Stimulated activated CD8-positive, alpha-beta memory T cell treated with anti-CD3 and anti-CD28 coated beads, Interleukin-7, amount 100 ng/mL, for 1 hour (primary cell): ENCODE measurements at places on chromosomes 2 and 18.

- no peak for DNase-seq
Observed at GRCh38 chr18:3115447-3116030, 102.6 kb upstream of the LPIN2 start.

GRCh38 chr2:109423556-109424359, 190.0 kb downstream of the SEPTIN10 start:
- DNase-seq: no peak

DNA sequence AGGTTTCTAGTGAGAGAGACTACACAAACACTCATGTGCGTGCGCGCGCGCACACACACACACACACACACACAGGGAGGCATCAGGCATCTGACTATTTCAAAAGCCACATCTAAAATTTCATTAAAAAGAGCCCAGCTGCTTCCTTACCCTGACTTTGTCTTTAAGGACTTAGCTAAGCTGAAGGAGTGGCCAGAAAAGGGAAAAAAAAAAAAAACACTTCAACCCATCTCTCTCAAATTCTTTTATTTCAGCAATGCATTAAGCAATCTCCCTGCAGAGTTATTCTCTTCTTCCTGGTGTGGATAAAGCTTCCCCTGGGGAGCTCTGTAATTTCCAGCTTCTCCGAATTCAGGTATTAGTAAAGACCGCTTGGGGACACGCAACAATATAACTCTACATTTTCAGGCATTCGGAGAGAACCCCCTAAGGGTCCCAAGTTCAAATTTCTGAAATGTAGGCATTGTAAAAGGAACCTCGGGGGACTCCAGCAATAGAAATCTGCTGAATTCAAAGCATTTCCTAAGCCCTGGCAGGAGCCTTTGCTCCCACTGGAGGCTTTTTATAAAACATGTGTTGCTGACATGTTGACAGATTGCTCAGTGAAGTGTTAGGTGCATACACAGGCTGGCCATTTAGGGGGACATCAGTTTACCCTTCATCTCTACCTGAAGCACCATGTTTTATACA, 67.0 kb downstream of the ZNF521 start:
- no peak for DNase-seq

DNA sequence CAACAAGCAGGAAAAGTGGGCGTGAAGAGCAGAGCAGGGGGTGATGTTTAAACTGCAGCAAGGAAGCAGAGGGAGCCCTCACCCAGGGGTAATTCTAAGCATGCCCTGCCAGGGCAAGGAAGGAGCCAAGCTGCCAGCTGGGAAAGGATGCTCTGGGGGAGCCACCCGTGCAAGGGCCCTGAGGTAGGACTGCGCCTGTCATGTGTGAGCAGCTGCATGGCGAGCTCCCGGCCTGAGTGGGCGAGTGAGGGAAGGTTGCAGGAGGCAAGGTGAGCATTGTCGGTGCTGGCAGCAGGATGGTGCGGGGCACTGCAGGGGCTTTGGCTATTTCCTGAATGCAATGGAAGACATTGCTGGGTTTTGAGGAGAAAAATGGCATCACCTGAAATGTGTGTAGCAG, 107.2 kb downstream of the COPS8 start:
- no peak for DNase-seq

GRCh38 chr2:217316743-217317142, 456.9 kb upstream of the TNP1 start:
- no peak for DNase-seq

DNA sequence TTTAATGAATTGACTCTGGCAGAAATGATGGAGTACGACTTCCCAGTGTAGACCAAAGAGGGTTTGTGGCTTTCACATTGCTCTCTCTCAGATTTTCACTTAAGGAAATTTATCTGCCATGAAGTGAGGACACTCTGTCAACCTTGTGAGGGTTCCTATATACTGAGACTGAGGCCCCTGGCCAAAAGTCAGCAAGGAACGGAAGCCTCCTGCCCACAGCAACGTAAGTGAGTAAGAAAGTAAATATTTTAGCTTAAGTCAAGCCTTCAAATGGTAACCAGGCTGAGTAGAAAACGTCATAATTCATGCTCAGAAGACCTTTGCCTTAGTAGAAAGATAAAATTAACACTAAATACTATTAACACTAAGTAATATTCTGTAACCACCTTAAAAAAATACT, 1080.5 kb upstream of the ACVR2A start:
- no peak for DNase-seq

GRCh38 chr2:206718296-206718695, at the start of gene DYTN:
Gene DYTN (minus strand): TSS chr2:206718396. CDS start chr2:206718279, 117 bp downstream.
- no peak for DNase-seq

- no peak for DNase-seq
Observed at GRCh38 chr18:68499141-68499540, 215.8 kb downstream of the TMX3 start.

DNA sequence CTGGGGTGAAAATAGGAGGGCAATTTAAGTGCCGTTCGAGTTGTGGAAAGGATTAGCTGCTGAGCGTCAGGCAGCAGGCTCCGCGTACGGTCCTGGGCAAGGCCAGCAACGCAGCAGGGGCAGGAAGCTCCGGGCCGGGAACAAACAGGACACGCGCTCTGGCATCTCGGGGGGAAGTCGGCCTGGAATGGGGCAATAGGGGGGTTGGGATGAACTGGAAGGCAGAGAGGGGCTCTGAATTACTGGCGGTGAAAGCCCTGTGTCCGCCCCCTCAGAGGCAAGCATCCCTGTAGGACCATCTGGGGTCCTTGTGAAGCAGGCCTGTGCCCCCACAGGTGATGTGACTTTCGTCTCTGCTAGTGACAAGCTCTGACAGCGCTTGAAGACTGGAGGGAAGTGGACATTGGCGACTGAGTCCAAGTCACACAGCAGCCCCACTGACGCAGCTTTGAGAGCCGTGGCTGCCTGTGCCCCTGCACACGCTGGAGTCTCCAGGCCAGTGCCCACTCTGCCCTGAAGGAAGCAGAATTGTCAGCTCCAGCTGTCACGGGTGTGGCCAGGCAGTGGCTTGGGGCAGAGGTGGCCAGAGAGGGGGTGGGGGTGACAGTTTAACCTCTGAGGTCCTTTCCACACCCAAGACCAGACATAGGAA, 22.3 kb downstream of the GPR35 start:
- DNase-seq: no peak

- no peak for DNase-seq
Observed at GRCh38 chr2:144084114-144084661, 435.7 kb downstream of the ZEB2 start.

GRCh38 chr2:25304321-25304720, 37.4 kb downstream of the DNMT3A start:
- no peak for DNase-seq

- no peak for DNase-seq
Observed at GRCh38 chr2:196268025-196268424, 96.6 kb upstream of the STK17B start.

DNA sequence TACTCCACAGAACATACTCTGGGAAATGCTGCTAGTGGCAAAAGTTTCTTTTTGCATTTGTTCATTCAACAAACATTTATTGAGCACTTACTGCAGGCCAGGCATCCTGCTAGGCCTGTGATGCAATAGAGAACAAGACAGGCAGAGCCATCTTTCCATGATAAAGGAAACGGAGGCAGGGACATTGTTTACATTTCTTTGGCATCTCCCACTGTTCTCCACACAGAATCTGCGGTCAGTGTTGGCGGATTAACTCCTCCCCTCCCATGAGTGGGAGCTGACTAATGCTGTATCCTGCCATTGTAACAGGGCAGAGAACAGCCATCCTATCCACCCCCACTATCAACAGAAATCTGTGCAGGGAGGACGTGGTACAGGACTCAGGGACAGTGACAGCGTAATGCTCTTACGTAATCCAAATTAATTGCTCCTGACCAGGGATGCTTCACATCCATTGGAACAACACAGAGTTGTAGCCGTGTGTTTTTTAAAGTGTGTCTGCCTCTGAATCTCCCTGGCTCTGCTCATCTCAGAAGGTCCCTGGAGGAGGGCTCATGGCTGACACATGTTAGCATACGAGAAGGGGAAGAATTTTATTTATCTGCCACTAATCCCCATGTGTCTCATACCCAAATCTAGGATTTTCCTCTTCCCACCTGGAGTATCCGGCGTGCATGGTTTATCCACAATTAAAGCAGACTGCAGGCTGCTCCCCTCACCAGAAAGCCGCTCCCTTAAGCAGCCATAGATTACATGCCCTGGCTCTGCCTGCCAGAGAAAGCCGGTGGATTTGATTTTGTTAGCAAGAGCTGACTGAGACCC, 32.3 kb downstream of the STEAP3 start:
- no peak for DNase-seq

- DNase-seq: no peak
Observed at GRCh38 chr2:224716201-224716600, at the start of gene CCDC195. Gene CCDC195 (minus strand): TSS chr2:224716365. CDS start chr2:224716365, 0 bp downstream.

GRCh38 chr2:108619925-108620620, 85.8 kb downstream of the LIMS1 start:
- no peak for DNase-seq

DNA sequence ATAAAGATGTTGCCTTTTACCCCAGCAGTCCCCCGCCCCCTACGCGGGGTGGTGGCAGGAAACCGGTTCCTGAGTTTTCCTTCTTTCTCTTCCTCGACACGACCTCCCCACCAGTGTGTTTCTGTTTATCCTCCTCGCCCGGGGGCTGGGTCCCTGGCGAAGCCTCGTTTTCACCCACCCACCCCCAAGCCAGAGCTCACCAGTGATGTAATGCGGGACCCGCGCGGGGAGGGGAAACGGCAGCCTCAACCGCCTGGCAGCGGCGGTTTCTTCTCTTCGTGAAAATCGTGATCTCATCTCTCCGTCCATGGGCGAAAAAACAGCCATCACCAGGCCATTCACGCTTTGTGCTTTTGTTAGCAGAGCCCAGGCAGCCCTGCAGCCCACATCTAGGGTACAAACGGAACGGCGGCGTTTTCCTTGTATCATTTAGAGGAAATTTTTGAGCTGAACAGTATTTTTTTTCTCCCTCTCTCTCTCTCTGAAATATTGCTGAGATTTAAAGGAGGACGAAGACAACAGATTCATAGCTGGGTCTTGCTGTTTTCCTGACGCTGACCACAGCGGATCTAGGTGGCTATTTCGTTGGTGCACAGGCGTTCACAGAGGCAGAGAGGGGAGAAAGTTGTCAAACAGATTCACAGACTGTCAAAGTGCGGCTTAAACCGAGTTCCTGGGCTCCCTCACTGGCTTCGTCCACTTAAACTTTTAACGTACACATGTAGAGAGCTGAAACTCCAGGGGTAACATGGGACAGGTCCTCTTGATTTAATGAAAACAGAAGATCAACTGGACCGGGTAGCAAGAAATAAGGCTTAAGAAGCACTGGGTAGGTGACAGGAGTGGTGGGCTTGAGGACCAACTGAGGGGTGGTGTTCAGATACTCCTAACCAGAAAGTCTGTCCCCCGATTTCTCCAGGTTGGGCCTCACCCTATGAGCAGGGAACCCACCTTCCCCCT, 21.9 kb upstream of the PAX3 start:
- DNase-seq: no peak

GRCh38 chr2:191892391-191892790, 45.5 kb upstream of the CAVIN2 start:
- no peak for DNase-seq

GRCh38 chr2:122378521-122378920, 623.1 kb downstream of the TSN start:
- DNase-seq: no peak
